ENCODE measurements at places on chromosomes 5 and 9.

- no peak for DNase-seq
Observed at GRCh38 chr9:100440071-100440470, 13.1 kb downstream of the MSANTD3 start.

DNA sequence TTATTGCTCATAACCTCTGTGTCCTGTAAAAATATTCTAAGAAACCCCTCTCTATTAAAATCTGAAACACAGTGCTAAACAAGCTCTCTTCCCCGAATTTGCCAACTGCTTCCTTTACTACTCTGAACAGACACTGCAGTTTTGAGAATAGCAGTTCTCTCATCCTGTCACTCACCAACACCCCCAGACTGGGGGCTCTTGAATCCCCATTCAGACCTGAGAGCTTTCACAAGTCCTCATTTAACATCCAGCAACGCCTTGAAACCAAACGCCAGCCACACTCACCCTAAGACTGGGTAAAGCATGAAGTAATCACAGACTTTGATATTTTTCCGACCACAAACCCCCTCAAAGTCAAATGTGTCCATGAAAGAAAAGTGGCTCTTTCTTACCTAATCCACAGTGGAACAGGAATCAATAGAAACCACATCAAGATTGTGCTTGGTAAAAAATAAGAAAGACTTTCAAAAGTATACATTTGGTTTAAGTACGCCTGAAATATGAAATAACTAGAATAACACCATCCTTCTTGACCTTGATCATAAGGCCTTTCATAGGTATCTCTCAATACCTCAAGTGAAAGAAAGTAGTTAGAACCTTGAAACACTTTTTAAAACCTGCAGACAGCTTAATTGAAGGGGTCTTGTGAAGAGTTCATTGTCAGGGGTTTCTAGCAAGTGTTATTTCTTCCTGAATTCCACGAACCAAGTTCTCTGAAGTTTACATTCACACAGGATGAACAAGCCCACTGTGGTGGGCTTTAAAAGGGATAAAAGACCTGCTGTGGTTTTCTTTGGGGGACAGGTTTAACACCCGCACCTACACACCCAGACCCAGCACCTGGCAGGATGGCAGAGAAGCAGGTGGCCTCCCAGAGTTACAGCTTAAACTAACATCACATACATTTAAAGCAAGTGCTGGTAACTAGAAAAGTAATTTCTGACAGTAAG, 412.6 kb downstream of the MLLT3 start:
- no peak for DNase-seq

DNA sequence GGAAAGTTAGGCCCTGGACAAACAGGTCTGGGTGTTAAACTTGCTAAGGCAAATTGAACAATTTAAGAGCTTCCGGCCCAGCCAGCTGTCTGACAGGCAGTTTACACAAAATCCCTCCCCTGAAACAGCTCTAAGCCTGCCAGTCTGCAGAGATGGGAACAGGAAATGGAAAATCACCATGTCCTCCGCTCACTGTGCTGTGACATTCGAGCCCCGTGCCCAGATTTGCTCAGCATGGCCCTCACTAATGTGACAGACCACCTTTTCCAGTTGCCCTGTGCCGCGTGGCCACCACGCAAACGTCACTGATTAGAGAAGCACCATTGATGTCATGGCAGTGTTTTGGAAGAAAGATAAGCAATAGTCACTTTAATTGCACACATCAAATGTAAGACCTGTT, 41.0 kb downstream of the CCNJL start:
- no peak for DNase-seq

GRCh38 chr5:31392061-31392460, 139.8 kb downstream of the DROSHA start:
- no peak for DNase-seq

- no peak for DNase-seq
Observed at GRCh38 chr5:100026606-100027005, 508.6 kb upstream of the FAM174A start.

DNA sequence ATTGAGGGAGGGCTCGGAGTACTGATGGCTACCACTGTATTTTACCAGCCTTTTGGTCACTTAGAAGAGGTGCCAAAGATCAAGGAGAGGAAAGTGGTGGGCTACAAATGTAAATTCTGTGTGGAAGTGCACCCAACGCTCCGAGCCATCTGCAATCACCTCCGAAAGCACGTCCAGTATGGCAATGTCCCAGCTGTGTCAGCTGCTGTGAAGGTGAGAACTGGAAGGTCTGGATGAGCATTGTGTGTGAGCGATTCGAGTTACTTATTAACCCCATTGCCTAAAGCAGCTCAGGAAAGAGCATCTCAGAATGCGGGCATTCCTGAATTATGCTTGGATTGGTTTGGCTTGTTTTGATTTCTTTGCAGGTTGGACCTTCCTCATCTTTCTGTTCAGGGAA, 67.5 kb downstream of the ZNF462 start:
- DNase-seq, result no peak

GRCh38 chr5:58127255-58128220, 332.3 kb downstream of the PLK2 start:
- no peak for DNase-seq

DNA sequence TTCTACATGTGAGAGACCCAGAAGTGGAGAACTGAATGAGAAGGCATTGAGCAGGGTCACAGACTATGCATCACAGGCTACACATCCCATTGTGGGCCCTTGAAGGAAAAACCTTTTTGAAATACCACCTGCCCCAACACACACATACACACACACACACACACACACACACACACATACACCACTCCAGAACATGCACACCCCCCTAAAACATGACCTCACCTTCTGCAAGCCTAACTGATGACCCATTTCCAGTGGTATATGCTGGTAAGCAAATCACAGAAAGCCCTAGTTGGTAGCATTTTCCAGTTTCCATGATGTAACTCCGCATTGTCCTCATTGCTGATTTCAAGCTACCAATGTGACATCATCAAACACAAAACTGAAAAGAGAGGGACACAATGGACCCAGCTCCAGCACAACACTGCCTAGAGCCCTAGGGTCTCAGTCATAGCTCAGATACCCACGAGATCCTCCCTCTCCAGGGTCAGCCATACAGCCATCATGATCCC, 36.4 kb downstream of the THBS4 start:
- DNase-seq, result no peak

GRCh38 chr5:122141751-122142150, 12.4 kb downstream of the ZNF474 start:
- no peak for DNase-seq

- DNase-seq, result no peak
Observed at GRCh38 chr5:34484216-34484920, 171.8 kb upstream of the RAI14 start.

All from GM18507 (cell line).